ENCODE measurements at places on chromosomes 3 and 15. TPM values are rescaled to one million over a fixed set of nuclear protein-coding genes. Genes with fewer than 3 reads are reported as not detected.

The CD96 gene
- polyA plus RNA-seq = 2.1 TPM

The SCN11A gene
- 0.62 TPM for polyA plus RNA-seq

The LSAMP gene
- 15.0 TPM for polyA plus RNA-seq

The ANAPC13 gene
- polyA plus RNA-seq = 113 TPM

The SLC28A2 gene
- 0.29 TPM for polyA plus RNA-seq

The GABRR3 gene
- not detected for polyA plus RNA-seq

The NR1I2 gene
- polyA plus RNA-seq = 0.47 TPM

The MED12L gene
- polyA plus RNA-seq = 1.9 TPM

The CYP1A2 gene
- 0.25 TPM for polyA plus RNA-seq

The LCTL gene
- 0.23 TPM for polyA plus RNA-seq

The NUSAP1 gene
- polyA plus RNA-seq = 94.3 TPM

The MNS1 gene
- 27.6 TPM for polyA plus RNA-seq

The NPTN gene
- 182 TPM for polyA plus RNA-seq

The ZCWPW2 gene
- 1.2 TPM for polyA plus RNA-seq

The TMEM108 gene
- 3.2 TPM for polyA plus RNA-seq

The GUCA1C gene
- 0.21 TPM for polyA plus RNA-seq

The MUC20 gene
- 44.4 TPM for polyA plus RNA-seq

The ZMYND10 gene
- polyA plus RNA-seq = 5.1 TPM

The RASL12 gene
- polyA plus RNA-seq = 7.4 TPM

The GOLGA6L2 gene
- polyA plus RNA-seq = not detected

The MB21D2 gene
- 16.5 TPM for polyA plus RNA-seq

The LRRIQ4 gene
- polyA plus RNA-seq = 0.32 TPM

The MCF2L2 gene
- 1.5 TPM for polyA plus RNA-seq

The RTP3 gene
- not detected for polyA plus RNA-seq

The SOX2 gene
- polyA plus RNA-seq = 0.37 TPM

The SLC9C1 gene
- 1.2 TPM for polyA plus RNA-seq

The PXYLP1 gene
- 39.5 TPM for polyA plus RNA-seq

The IMPG2 gene
- 0.40 TPM for polyA plus RNA-seq

The TRA2B gene
- polyA plus RNA-seq = 299 TPM

The IL17RB gene
- 18.3 TPM for polyA plus RNA-seq

The UACA gene
- polyA plus RNA-seq = 86.6 TPM

The MITF gene
- polyA plus RNA-seq = 42.0 TPM

The SLC27A2 gene
- 38.5 TPM for polyA plus RNA-seq

The NRG4 gene
- polyA plus RNA-seq = 6.2 TPM

The SAMMSON gene
- not detected for polyA plus RNA-seq

The SNX22 gene
- 1.2 TPM for polyA plus RNA-seq

The OPA1 gene
- polyA plus RNA-seq = 66.1 TPM

The CLRN1 gene
- polyA plus RNA-seq = not detected

The SH2D7 gene
- polyA plus RNA-seq = 0.81 TPM

The MASP1 gene
- polyA plus RNA-seq = 7.2 TPM

The CELSR3 gene
- 1.4 TPM for polyA plus RNA-seq

The CCR9 gene
- 0.08 TPM for polyA plus RNA-seq

The FURIN gene
- 44.0 TPM for polyA plus RNA-seq

The PLXNA1 gene
- polyA plus RNA-seq = 28.8 TPM

The LACTB gene
- polyA plus RNA-seq = 16.4 TPM

The SLC6A11 gene
- polyA plus RNA-seq = 0.08 TPM
